ENCODE measurements at places on chromosomes 6 and 20.

- DNase-seq = no peak
These were observed 99.1 kb upstream of the KCNQ5 start for GRCh38 chr6:72522735-72523141.

DNA sequence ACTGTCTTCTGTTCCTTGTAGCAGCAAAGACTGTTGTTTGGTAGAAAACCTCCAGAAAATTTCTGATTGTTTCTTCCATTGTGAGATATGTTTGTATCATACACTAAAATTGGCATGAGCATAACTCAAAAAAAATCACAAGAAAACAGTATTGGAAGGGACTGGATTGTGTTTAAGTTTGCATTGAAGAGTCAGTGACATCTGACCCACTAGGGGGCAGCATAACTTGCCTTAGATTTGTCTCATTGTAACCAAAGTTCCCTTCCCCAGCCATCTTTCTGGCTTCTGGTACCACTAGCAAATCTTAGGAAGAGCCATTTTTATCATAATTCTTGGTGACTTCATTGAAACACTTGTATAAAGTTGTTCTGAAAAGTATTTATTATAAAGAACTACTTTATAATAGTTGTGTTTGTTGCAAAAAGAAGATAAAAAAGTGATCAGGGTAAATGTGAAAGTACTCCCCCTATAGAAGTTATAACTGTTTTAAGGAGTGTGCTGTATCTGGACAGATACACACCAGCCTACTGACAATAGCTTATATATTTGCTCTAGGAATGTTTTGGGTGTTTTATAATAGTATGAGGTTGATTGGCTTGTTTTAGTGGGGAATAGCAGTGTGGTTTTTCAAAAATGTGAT lies 7.7 kb downstream of the CSTF1 start:
- DNase-seq = peak; percentile 71

DNA sequence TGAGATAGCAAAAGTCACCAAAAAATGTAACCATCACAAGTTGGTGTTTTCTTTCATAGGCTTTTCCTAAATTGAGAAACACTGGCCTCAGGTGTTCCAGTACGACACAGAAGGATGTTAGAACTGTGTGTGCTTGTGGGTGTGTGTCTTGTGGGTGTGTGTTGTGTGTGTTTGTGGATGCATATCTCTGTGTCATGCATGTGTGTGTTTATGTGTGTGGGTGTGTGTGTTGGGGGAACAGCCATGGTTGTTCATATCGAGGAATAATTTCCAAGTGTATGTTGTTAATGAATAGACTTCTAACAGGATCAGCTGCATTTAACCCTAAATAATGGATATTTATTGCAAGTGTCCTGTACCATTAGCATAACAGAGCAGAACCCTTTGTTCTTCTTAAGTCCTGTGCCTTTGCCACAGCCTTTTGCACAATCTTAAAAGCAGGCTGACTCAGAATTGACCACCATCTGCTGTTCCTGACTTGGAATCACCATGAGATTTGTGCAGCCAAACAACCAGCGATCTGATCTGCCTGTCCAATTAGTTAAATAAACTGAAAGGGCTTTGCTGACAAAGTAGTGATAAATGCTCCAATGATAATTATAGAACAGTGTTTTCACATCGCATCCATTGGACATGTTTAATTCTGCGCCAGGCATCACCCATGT lies 7.6 kb downstream of the CD93 start:
- no peak for DNase-seq

DNA sequence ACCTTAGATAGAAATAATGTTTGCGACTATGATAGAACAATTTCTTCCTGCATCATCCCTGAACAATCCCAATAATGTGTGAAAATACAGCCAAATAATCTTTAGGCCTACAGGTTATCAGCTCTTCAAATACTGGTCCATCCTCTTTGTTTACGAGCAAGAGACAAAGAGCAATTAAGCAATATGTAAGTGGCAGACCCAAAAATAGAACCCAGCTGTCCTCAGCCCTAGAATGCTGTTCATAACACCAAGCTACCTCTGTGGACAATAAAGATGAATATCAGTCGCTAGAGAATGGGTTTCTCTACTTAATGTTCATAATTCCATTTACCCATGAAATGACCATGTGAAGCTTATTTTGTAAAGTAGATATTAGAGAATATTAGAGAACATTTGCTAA lies 28.4 kb upstream of the OSTM1 start:
- DNase-seq = no peak

DNA sequence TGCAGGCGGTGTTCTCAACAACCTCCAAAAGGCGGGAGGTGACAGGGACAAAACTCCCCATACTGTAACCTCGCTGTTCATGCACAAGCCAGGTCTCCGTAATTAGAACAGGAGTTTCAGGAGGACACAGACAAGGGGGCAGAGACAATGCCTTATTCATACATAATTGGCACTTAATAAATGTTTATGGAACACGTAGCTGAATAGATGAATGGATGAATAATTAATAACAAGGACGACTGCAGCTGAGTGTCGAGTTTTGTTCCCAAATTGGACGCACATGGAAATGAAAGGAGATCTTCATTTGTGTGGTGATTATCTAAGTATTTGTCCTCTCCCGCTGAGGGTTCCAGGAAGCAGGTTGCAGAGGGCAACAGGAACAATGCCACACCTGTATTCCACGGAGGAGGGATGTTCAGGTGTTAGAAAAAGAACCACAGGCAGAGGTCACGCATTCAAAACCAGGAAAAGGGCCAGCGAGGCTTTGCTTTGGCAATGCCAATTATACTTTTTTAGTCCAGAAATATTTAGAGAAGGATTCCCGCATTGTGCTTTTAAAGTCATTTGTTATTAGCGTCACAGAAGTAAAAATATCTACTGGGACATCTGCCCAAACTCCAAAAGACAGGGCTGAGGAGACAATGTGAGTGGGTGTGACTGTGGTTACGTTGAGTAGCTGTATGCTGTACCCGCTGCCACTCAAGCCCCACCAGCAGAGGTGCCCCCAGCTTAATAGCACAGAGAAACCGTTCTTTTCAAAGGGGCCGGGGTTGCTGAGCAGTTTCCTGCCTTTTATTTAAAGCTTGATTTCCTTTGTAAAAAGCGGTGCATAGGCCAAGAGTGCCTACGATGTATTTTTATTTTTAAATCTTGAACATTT lies 123.3 kb downstream of the PXDC1 start:
- DNase-seq = no peak

- no peak for DNase-seq
These were observed 34.7 kb upstream of the TOP1 start for GRCh38 chr20:40993794-40994540.
